ENCODE measurements at places on chromosomes 4 and X.

DNA sequence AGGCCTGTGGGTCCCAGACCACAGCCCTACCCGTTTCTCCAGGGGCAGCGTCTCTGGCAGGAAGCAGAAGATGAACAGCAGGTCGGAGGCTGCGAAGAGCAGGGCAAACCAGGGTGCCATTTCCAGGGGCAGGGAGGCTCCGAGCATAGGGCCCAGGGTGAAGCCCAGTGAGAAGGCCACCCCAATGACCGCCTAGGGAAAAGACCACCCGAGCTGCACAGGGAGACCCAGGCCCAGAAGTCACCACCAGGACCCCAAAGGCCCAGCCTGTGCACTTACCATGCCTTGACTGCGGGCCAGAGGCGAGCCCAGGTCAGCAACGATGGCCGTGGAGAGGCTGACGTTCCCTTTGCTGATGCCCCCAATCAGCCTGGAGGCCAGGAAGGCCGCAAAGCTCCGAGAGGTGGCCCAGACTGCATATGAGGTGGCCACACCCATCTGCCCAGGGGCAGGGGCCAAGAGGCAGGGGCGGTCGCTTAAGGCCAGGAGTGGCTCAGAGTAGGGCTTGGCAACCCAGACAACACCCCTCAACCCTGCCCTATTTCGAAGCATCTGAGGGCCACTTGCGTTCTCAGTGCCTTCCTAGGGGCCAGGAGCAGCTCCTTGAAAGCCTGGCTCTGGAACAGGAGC is 30.8 kb downstream of the NOP14 start:
- no peak for DNase-seq

- no peak for DNase-seq
These were observed 35.7 kb upstream of the APLN start for GRCh38 chrX:129690435-129690834.

DNA sequence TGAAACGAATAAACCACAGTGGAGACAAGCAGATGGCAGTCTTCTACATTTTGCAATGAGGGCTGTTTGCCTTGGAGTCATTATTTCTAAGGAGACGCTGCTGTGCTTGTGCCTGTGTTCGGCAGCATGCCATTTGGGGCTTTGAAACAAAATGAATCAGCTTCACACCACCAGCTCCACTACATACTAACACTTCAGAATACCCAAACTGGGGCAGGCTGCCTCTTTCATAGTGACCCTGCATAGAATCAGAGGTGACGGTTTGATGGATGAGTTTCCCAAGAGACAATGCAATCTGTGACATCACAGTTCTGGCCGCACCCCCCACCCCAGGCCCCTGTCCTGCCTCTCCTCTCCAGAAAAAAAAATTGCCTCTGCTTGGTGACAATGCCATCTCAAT is 57.1 kb upstream of the MID1 start:
- no peak for DNase-seq

- DNase-seq = peak; percentile 28
These were observed 10.3 kb upstream of the ODAPH start for GRCh38 chr4:75545526-75545925.

GRCh38 chr4:10704430-10704810 is 19.9 kb upstream of the CLNK start:
- no peak for DNase-seq

GRCh38 chrX:68433981-68434299 is 645 bp upstream of the OPHN1 start:
- no peak for DNase-seq

GRCh38 chrX:133792198-133792953 is 193.0 kb downstream of the GPC3 start:
- DNase-seq = peak; percentile 18

Measured in non-pigmented ciliary epithelial cell (primary cell).